Stimulated activated CD4-positive, alpha-beta T cell treated with anti-CD3 and anti-CD28 coated beads, Interleukin-4, amount 100 ng/mL, for 48 hours (primary cell): ENCODE measurements at places on chromosomes 7 and 10.

GRCh38 chr7:66359656-66360211 is 154.6 kb downstream of the TPST1 start:
- no peak for DNase-seq

GRCh38 chr10:79078367-79079053 is 9.7 kb downstream of the ZMIZ1 start:
- DNase-seq: no peak

- DNase-seq: no peak
These were observed 26.5 kb downstream of the DGKB start for GRCh38 chr7:14875941-14876587.

GRCh38 chr7:23065974-23066373 is 39.6 kb upstream of the KLHL7 start:
- no peak for DNase-seq
